ENCODE measurements at places on chromosomes 7 and 10.
A peak's percentile ranks its signal among the peaks of the same experiment; 100 is the strongest.

DNA sequence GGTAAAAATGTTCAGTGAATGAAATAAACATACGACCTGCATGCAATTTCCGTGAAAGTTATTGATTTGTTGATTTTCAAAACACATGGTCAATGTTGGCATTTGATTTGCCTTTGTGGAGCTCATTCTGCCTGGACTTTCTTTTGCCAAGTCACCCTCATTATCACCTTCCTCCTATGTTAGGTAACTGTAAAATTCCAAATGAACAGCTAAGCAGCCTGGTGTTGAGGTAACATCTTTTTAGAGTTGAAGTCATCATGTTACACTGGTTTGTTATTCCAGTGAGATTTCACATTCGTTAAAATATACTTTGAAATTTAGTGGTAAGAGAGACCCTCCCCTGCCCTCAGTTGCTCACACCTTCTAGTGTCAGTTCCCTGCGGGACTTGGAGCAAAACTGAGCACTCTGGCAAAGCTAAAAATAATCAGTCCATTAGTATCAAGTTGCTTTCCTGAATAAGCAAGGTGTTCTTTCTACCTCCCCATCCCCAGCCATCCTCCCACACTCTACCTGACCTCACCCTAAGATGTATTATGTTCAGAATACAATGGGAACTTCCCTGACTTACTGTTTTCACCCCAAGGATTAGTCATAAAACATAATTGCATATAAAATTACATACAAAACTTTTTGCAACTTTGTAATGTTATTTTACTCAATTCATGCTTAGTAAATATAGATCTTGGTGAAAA, 283.3 kb upstream of the SEMA3A start:
- no peak for DNase-seq

DNA sequence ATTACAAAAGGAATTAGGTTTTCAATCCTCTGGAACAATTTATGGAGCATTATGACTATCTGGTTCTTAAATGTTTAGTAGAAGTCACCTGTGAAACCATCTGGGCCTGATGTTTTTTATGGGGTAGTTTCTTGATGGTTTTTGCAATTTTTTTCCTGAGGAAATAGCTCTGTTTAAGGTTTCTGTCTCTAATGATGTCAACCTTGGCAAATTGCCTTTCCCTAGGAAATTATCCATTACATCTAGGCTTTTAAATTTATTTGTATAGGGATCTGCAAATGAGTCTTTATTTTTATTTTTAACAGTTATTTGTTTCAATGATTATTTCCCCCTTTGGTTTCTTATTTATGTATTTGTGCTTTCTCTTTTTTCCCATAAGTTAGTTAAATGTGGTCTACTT, 222.8 kb downstream of the GALNT17 start:
- DNase-seq = no peak

DNA sequence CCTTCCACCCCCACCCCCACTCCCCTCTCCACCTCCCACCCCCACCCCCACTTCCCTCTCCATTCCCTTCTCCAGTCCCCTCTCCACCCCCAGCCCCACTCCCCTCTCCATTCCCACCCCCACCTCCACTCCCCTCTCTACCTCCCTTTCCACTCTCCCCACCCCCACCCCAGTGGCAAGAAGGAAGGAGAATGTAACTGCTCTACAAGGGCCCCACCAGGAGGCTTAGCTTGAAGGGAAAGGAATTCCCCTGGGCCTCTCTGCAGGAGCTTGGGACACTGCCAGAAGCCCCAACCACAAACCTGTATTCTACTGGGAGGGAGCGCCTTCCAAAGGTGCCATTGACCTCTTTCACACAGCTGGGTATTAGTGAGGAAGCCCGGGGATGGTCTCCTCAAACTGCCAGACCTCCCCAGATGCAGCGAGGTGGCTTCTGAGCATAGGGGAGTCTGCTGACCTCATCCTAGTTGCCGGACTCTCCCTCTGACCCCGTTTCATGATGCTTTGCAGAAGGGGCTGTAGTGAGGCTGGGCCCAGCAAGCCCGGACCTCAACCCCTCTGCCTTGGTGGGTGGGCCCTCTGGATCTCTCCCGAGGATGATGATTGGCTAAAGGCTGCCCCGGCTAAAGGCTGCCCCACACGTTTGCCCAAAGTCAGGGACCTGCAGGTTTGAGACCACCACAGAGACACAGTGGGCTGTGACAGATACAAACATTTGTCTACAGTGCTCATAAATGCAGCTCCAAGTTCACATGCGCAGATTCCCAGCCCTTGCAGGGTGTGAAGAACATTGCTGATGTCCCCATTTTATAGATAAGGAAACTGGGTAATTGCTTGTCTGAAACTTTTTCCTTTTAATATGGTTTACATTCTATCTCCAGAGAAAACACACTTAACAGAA, 2.9 kb downstream of the DEPP1 start:
- DNase-seq = peak; percentile 71

GRCh38 chr10:31274310-31274709, 44.7 kb upstream of the ZEB1 start:
- peak; percentile 37 for DNase-seq

- peak; percentile 28 for DNase-seq
Observed at GRCh38 chr7:15561835-15562234, at the start of gene AGMO. AGMO (minus strand) TSS chr7:15562015.

GRCh38 chr7:36777855-36778254, 53.6 kb upstream of the AOAH start:
- no peak for DNase-seq

DNA sequence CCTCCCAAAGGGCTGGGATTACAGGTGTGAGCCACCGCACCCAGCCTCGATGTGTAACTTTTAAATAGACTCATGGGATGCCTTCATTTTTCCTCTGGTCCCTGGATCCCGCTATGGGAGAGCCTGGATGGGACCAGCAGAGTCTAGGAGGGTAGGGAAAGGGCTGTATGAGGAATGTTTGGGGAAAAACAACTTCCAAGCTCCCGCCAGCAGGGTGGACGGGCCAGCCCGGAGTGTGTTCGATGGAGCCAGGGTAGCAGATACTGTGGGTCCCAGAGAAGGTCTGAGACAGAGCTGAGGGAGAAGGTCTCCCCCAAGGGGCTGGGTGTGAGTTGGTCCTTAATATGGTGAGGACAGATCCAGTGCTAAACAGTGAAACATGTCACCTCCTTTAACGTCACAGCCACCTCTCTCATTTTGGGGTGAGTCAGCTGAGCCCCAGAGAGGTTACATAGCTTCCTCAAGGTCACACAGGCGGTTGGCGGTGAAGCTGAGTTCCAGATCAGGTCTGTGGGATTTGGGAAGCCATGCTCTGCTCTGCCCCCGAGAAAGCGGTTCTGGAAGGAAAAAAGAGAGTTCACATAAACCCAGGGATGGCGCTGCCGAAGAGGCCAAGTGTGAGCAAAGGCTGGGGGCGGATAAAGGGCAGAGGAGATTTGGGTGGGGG, 66.4 kb downstream of the MYL10 start:
- no peak for DNase-seq
